ENCODE measurements at places on chromosomes 4 and X.
A peak's percentile ranks its signal among the peaks of the same experiment; 100 is the strongest.

GRCh38 chrX:66635360-66635759 is 3.5 kb downstream of the EDA2R start:
- no peak for DNase-seq

DNA sequence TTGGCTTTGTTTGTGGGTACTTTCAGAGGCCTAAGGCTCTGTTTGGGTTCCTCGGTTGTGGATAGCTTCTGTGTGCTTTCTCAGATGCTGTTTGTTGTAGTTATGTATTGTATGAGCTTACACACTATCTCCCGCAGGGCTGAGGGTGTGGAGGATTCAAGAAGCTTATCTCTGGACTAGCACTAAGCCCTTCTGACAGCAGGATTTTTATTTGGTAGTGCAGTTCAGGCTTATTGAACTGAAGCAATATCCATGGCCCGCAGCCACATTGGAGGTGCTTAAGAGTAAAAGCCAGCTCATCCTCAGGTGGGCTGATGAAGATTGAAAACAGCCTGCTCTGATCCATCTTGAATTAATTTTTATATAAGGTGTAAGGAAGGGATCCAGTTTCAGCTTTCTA is 128.2 kb downstream of the RASGEF1B start:
- no peak for DNase-seq

DNA sequence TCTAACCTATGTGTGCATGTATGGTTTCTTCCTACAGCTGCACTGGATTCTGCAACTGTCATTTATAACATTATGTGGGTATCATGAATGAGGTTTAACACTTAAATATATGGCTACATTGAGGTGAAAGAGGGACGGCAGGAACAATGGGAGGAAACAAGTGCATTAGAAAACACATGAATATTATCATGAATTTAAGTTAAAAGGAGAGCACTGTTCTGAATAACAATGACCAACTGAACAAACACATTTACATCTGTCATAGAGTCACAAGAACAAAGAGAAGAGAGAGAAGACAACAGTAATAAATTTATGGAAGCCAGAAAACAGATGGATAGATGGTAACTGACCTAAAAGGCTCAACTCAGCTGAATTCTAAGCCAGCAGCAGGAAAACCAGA is 527.1 kb upstream of the DIPK2B start:
- DNase-seq: no peak

- DNase-seq: no peak
Measured at GRCh38 chr4:107870916-107871786, 46.4 kb downstream of the SGMS2 start.

DNA sequence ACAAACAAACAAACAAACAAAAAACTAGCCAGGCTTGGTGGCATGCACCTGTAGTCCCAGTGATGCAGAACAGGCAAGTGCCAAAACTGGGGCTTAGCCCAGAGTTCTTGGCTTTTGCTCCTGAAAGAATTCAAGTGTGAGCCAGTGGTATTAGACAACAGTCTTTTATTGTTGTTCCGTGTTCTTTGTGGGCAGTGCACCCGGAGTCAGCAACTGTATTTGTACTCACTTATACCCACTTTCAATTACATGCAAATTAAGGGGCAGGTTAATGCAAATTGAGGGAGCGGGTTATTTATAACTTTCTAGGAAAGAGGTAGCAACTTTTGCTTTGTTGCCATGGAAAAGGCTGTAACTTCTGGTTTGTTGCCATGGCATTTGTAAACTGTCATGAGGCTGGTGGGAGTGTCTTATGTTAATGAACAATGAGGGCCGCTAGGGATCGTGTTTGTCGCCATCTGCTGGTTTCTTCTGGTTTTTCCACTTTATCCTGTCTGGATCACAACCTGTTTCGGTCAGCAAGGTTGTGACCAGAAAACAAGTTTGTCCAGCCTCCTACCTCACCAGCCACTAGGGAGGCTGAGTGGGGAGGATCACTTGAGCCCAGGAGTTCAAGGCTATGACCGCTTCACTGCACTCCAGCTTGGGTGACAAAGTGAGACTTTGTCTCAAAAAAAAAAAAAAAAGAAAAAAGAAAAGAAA is 88.8 kb upstream of the ESX1 start:
- DNase-seq: no peak

GRCh38 chrX:151702026-151702714 is 6.9 kb downstream of the PRRG3 start:
- no peak for DNase-seq

DNA sequence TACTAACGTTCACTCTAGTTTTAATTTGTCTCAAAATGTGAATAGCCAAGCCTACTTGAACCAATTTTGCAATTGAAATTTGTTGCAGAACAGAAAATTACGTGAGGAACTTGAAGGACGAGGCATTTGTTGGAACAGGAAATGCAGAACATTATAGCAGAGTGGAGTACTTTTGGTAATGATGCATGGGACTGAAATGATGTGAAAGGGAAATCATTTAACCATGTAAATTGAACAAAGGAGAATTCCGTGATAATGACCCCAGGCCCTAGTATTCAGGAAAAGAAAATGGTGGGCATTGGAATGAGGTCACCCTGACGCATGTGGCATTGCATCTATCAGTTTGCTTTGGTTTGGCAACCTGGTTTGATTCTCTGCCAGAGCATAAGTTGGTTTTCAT is 44.9 kb upstream of the BEND4 start:
- DNase-seq: no peak

- no peak for DNase-seq
Measured at GRCh38 chr4:82360298-82361177, 13.3 kb downstream of the HNRNPD start.

- DNase-seq: no peak
Measured at GRCh38 chr4:24535399-24535798, 49.0 kb downstream of the DHX15 start.

DNA sequence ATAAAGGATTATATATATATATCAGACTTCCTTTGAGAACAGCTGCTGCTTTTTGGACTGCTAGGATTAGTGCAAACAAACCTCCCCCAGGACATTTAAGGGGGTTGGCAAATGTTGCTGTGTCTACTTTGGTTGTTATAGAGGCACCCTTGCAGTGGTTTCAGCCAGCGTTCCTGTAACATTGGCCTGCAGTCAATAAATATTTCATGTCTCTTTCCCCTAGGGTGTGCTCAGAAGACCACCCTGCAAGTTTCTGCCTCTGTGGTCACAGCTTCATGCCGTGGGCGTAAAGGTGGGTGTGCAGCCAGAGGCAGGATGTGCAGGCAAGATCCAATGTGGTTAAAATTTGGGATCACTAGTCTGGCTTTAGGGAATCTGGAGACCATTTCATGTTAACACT is 28.9 kb downstream of the FGF5 start:
- DNase-seq: no peak

DNA sequence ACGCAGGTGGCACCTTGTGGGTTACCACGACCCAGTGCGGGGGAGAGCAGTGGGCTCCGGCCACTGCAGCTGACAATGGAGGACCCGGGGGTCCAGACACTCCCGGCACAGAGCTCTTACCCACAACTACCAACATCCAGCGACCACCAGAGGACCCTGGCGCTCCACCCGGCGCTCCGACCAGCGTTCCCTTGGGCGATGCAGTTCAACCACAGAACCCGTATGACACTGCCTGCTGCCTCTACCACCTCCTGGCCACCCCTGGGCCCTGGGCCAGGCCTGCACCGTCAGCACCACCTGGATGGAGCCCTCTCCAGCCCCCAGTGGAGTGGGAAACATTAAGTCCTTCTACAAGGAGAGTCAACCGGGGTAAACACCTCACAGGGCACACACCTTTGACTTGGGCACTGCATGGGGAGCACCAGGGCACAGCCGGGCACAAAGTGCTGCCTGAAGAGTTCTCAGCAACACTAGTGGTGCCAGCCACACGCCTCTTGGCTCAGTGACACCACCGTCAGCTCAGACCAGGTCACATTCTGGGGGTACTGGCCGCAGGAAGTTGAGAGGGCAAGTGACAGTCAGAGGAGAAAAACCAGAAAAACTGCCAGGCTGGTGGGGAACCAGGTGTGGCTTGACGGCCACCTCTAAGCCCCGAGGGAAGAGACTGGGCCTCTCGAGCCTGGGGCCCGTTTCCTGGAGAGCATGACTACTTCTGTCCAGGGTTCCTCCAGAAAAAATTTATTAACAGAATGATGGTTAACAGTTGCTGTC is 2.6 kb downstream of the CTBP1 start:
- no peak for DNase-seq

DNA sequence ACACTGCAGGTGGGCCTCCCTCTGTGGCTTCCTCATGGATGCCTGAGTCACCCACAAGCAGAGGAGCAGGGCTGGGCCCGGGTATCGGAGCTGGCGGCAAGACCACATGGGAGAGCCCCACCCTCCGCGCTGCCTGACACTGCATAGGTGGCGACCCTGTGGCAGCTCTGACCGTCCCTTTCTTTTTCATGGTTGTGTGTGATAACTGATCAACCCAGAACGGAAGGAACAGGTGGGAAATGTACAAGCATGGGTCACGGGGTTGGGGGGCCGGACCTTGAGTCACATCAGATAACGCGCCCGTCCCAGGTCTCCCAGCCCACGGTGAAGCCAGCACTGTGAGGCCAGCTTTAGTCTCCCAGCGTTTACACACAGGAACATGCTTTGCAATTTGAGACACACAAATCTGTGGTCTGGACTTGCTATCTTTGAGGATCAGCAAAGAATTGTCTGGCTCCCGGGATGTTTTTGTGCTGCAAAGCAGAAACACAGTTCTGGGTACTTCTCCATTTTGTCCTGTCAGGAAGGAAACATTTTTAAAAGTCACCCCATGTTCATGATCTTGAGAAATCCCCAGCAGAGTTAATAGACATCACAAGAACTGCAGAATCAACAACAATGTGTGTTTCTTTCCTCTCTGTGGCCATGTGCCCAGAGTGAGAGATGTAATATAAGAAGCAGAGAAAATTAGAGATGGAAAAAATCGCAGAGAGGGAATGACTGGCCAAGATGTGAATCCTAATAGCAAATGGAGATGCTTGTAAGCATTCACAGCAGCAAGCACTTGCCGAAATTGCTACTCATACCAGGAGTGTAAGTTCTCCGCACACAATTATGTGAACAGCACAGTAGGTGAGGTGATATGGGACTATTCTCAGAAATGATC is 70.1 kb upstream of the CBR4 start:
- DNase-seq: no peak

DNA sequence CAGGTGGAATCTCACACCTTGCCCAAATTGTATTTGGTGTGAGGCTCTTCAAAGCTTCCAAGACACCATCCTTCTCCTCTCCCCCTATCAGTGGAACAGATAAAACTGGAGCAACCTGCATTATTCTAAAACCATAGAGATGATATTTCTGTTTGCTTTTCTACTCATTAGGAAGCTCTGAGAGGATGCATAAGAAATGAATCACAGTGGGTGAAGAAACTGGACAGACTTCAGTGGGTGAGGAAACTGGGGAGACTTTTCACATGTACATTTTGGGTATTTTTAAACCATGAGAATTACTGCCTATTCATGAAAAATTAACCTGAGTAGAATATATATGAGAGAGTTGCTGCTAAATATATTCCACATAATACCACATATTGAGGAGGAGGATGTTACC is 16.4 kb downstream of the HAND2 start:
- no peak for DNase-seq

DNA sequence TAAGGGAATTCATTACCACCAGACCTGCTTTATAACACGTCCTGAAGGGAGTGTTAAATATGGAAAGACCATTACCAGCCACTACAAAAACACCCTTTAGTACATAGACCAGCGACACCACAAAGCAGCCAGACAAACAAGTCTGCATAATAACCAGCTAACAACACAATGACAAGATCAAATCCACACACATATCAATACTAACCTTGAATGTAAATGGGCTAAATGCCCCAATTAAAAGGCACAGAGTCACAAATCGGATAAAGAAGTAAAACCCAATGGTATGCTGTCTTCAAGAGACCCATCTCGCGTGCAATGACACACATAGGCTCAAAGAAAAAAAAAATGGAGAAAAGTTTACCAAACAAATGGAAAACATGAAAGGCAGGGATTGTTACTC is 36.9 kb downstream of the FGF16 start:
- no peak for DNase-seq

- no peak for DNase-seq
Measured at GRCh38 chr4:76216524-76216923, 2.9 kb upstream of the SCARB2 start.

DNA sequence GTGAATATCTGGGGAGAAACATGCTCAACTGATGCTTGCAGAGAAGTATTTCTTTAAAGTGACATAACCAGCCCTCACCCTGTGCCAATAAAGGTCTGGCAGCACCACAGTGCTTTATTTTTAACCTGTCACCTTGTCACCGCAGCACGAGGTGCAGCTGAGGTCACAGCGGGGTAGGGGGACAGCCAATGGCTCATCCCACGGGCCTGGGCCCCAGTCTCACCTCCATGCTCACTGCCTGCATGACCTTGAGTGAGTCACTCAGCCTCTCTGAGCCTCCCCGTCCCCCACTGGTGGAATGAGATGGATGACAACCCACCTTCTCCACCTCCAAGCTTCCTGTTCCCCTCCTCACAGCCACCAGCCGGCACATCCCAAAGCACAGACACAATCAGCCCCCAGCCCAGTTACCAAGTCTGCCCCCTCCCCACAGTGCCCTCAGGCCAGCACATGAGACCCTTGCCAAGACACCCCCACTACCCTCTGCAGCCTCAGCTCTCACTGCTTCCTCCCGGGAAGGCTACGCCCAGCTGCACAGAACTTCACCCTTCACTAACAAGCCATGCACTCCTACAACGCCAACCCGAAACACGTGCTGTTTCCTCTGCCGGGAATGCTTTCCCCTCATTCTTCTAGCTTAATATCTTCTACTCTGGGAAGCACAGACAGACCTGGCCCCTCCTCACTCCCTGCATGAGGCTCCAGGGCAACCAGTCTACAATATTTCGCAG is 24.9 kb upstream of the MAN2B2 start:
- DNase-seq: no peak

GRCh38 chrX:39244147-39244546 is 442.9 kb downstream of the MID1IP1 start:
- DNase-seq: no peak

- no peak for DNase-seq
Measured at GRCh38 chr4:111126340-111126739, 503.5 kb upstream of the PITX2 start.

DNA sequence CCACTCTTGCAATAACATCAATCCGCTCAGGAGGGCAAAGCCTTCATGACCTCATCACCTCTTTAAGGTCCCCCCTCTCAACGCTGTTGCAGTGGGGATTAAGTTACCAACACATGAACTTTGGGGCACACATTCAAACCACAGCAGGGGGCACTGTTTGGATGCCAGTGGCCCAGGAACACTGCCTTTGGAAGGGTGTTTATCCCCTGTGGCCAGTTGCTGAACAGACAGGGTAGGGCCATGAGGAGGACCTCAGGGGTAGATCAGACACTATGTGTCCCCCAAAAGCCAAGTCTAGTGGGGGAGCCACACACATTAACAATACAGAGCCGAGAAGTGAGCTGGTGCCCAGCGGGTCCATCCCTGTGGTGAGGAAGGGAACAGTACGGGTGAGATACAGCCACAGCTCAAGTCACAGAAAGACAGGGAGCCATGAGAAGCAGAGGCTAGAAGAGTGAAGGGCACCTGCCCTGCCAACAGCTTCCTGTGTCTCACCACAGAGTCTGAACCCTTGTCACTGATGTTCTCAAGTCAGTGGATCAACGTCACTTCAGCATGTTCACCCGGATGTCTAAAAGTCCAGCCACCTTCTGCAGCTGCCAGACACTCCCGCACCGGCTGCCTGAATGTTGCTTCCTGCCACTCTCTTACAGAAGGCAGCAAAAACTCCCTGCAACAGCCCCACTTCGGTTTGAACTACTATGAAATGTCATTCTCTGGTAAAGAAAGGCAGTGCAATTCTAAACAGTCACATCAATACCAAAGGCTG is 19.9 kb upstream of the MXD4 start:
- peak; percentile 81 for DNase-seq

GRCh38 chr4:6335040-6335590 is 65.5 kb downstream of the WFS1 start:
- DNase-seq: no peak

All from T-helper 17 cell (primary cell).